Stimulated activated CD4-positive, alpha-beta T cell treated with anti-CD3 and anti-CD28 coated beads, Interleukin-4, amount 100 ng/mL, for 1 hour (primary cell): ENCODE measurements at places on chromosomes 13 and 19.

DNA sequence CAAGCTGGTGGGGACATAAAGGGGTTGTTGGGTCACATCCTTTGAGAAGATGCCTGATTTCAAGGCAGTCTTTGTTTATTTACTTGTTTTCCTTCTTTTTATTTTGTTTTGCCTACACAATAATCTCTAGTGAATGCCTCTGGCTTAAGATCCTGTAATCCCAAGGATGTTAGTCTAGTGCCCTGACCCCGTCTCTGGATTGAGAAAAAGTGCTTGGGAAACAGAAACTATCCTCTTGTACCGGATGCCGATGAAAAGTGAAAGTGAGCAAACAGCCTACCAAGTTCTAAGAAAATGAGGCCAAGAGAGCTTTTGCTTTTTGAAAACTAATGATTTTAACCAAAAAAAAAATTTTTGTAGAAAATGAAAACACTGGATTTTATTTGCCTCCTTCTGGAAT, 42.1 kb upstream of the C1QTNF9 start:
- no peak for DNase-seq

- no peak for DNase-seq
Observed at GRCh38 chr19:47021536-47022139, 2.0 kb downstream of the NPAS1 start.

- DNase-seq = no peak
Observed at GRCh38 chr13:57946361-57946760, 314.8 kb downstream of the PCDH17 start.

DNA sequence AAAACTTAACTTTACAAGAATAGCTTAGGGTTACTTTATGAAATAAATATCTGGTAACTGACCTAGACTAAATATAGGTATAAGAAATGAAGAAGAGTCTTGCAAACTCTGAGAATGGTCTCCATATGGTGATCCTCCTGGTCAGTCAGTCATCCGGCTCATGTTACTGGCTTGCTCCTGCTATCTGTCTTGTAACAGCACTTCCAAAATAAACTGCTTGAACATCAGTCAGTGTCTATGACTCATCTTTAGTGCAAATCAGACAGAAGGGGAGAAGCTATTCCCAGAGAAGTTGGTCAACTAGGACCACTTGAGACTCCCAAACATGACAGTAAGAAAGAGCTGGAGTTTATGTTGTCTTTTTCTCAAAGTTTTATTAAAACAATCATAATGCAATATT, 1550.9 kb downstream of the PCDH9 start:
- no peak for DNase-seq
